ENCODE measurements at places on chromosomes 4 and X.

DNA sequence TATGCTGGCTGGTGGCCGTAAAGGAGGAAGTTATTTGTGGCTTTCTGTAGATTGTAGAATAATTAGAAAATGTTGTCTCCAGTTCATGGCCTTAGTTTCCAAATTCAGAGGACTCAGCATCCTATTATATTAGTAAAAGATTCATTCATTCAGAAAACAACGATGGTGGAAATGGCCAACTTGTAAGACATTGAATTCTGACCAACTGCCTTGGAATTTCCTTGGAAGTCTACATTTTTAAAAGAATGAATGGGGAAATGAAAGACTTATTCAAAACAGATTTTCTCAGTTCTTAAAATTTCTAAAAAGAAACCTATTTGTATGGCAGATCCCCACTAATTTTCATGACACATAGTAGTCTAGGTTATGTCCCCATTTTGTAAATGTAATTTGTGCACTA is 561.5 kb downstream of the ANKRD50 start:
- DNase-seq: no peak

- DNase-seq: no peak
These were observed 57.5 kb upstream of the SORCS2 start for GRCh38 chr4:7134737-7135388.

DNA sequence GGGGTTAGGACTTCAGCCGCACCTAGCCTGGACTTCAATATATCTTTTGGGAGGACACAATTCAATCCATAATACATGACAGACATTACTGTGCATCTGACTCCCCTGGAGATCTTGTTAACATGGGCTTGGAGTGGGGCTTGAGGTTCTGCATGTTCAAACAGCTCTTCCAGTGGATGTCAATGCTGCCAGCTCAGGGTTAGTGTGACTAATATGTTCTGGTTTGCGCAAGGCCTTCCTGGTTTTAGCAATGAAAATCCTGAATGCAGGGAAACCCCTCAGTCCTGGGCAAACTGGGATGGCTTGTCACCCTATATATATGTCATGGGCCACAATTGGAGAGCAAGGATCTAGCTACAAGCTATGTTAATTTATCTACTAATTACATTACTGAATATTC is 2.7 kb upstream of the TSPAN7 start:
- no peak for DNase-seq

GRCh38 chrX:87105131-87105530 is 412.5 kb upstream of the KLHL4 start:
- no peak for DNase-seq

Measured in activated T-helper 1 cell treated with anti-CD3 and anti-CD28 coated beads, Interleukin-12 subunit alpha, Interleukin-12 subunit beta, Interleukin-2, Interleukin-4 antibody, amounts not matched to agents 30 ng/mL and 10 ng/mL and 1 ng/mL, durations not matched to agents 14 hours and 24 hours and 36 hours (primary cell).